Right hindlimb (tissue), 1 donor: ENCODE measurements at places on chromosomes 16 and 17.

GRCh38 chr16:87145181-87146176 lies 171.7 kb downstream of the C16orf95 start:
- no peak for DNase-seq

GRCh38 chr17:1030684-1031532 lies 34.0 kb downstream of the TIMM22 start:
- DNase-seq, result peak; percentile 74

GRCh38 chr16:1495211-1495888 lies 2.2 kb downstream of the TELO2 start:
- no peak for DNase-seq

DNA sequence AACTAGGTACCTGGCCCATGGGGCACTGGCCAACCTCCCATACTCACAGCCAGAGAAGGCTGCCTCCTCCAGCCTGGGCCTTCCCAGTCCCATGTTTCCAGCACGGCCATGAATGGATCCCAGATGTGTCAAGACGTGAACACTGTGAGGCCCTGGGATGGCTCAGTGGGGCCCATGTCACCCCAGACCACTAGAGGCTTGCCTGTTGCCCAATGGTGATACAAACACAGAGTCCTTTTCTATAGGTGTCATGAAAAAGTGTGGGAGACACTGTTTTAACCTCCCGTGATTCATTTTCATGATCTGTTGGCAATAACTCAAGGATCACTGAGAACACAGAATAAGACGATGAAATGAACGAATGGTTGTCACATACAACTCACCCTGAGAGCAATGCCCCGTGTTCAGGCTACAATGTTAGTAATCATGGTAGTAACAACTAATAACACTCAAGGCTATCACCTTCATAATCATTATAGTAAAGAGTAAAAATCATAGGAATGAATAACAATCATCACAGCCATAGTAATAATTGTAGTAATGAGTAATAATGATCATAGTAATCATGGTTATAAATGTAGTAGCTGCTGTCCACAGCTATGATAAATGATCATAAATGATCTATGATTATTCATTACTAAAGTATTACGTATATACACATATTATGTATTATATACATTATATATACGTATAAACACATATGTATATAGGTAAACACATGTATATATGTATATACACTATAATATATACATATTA lies 64.0 kb downstream of the DYNLRB2 start:
- DNase-seq, result no peak

GRCh38 chr16:60329108-60329507 lies 1595.0 kb upstream of the GOT2 start:
- no peak for DNase-seq

- no peak for DNase-seq
Measured at GRCh38 chr16:66900721-66901441, 17.8 kb downstream of the CDH16 start.
